NCI-H524 treated with DMSO at 0.1 percent for 48 hours (cell line): ENCODE measurements at places on chromosomes 2 and 18.

DNA sequence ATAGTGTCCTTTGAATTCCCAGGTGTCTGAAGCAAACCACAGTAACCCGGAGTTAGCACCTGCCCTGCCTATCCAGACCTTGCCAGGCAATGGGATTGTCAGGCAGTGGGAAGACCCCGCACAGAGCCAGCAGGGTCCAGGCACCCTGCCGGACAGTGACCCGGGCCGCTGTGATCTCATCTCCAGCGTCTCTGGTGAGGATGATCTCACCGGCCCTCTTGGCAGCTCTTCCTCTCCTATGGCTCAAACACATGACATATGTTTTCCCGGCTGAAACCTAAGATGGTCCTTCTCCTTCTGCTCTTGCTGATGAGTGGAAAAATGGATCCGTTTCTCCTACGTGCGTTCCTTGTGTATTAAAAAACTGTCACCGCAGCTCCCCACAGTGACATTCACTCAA is 75.1 kb downstream of the ACOXL start:
- peak; percentile 49 for DNase-seq

- DNase-seq, result no peak
These were observed 914 bp upstream of the IWS1 start for GRCh38 chr2:127527001-127527804.

GRCh38 chr2:25132299-25132635 is 36.1 kb downstream of the POMC start:
- no peak for DNase-seq

DNA sequence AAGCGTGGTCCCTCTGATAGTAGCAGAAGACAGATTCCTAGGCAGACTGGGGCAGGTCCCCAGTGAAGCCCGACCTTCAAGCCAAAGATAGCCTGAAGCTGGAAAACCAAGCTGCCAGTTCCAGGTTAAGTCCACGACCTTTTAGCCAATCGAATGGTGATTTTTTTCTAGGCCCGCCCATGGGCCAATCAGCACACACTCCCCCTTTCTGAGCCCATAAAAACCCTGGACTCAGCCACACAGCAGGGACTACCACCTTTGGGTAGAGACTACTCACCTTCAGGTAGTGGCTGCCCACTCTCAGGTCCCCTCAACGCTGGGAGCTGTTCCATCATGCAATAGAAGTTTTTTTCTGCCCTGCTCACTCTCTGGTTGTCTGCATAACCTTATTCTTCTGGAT is 14.5 kb upstream of the ADI1 start:
- DNase-seq, result no peak

DNA sequence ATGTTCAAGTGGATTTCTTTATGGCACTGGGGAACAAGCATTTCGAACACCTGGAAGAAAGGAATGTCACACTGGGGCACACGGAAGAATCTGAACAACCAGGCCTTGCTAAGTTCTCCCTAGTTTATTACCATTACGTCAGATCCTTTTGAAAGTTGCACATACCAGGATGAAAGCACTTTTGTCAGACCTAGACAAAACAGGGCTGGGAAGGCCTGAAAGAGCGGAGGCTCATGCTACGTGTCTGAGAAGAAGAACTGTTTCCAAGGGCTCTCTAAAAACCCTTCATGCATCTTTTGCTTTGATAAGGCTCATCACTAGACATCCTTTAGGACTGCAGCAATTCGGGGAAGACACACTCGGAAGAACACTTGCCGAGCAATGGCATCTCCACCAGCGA is 15.4 kb upstream of the SLC25A52 start:
- no peak for DNase-seq

GRCh38 chr18:24341361-24341760 is 56.3 kb downstream of the OSBPL1A start:
- DNase-seq, result no peak
